ENCODE measurements at places on chromosomes 3 and 15. TPM values are rescaled to one million over a fixed set of nuclear protein-coding genes. Genes with fewer than 3 reads are reported as not detected.

GOLGA6L25 gene
- not detected for total RNA-seq

MOBP gene
- not detected for total RNA-seq

CCR8 gene
- total RNA-seq: not detected

SLC12A8 gene
- 15.5 TPM for total RNA-seq

RETNLB gene
- not detected for total RNA-seq

CFAP92 gene
- 0.49 TPM for total RNA-seq

LINGO1 gene
- not detected for total RNA-seq

ITIH4 gene
- not detected for total RNA-seq

ITIH3 gene
- total RNA-seq: under 0.01 TPM

Data from fibroblast of the aortic adventitia (primary cell).